ENCODE measurements at places on chromosomes 11 and 22.

- DNase-seq: no peak
Observed at GRCh38 chr11:34525888-34526657, 12.5 kb upstream of the ELF5 start.

GRCh38 chr11:30825723-30826122 is 239.6 kb upstream of the MPPED2 start:
- no peak for DNase-seq

DNA sequence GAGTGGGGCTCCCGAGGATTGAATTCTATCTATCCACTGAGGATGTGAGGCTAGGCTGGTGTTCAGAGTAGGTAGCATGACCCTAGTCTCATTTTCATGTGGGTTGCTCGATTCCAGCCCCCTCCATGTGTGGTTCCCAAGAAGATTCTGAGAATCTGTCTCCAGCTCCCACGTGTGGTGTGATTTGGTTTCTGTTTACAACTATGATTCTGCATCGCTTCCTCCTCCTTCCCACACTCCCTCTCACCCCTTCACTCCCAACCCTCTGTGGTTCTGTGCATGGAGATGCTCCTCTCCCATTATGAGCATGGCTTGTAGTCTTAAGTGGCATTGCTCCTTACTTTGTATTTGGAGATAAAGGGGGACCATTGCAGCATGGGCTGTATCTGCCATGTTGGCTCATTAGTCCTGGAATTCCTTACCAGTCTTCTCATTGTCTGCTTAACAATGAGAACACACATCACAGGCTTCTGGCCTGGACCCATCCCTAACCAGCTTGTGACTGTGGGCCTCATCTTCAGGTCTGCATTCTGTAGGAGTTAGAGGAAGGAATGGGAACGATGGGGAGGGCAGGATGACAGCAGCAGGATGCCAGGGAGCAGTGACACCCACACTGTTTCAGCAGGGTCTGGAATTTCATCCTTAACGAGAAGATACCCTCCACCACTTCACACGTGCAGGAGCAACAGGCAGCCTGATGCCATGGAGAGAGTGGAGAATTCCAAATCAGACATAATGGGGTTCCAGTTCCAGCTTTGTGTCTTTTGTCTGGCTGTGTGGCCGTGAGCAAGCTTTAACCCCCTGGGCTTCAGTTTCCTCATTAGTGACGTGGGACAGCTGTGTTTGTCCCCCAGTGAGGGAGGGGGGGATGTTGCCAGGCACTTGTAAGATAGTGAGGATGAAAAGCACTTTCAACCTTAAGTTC is 86.0 kb downstream of the CCDC81 start:
- DNase-seq: no peak

GRCh38 chr11:117610901-117611300 is 186.1 kb downstream of the DSCAML1 start:
- DNase-seq: no peak

GRCh38 chr11:129374081-129374992 is 1.3 kb upstream of the BARX2 start:
- DNase-seq: no peak

GRCh38 chr11:77636731-77637344 is 756 bp downstream of the CLNS1A start:
- DNase-seq: no peak

GRCh38 chr11:118438314-118438931 is 2.1 kb downstream of the KMT2A start:
- DNase-seq: peak; percentile 52

DNA sequence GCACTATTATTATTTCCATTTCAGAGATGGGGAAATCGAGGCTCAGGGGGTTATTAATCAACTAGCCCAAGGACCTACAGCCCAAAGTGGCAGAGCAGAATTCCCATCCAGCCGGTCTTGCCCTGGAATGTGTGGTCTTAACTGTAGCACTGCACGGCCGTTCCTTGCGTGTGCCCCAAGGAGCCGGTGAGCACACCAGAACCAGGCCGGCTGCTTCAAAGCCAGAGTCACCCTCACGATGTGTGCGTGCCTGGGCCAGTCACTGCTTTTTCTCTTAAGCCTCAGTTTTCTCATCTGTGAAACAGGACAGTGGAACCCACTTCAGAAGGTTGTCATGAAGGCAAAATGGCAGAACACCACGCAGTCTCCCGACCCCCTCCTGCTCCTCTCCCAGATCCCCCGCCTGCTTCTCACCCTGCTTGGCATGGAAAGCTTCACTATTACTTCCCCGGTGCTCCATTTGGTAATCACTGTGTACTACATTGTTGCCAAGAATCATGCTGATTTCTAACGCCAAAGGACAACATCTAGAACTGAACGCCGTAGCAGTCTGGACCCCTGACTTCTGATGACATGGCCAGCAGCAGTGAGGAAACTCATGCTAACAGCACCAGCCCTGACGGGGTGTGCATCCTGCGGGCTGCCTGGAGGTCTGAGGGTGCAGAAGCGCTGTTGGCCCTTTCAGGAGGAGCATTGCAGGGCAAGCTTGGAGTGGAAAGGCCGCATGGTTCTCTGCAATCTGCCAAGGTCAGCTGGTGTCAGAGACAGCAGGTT is 106.8 kb upstream of the B3GAT1 start:
- DNase-seq: no peak

DNA sequence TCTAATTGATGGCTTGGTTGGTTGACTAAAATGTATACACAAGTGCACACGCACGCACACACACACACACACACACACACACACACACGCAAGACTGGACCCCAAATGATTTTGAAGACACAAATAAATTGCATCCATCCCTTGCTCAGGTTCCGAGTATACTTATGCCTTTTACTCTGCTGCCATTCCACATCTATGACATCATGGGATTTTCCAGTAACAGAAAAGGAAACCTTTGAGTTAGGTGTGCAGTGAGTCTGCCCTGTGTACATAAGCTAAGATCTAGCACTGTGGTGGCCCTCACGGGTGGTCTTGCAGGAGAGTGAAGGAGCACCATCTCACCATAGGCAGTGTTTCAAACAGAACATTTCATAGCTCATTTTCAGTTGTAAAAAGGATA is 20.5 kb upstream of the LARGE1 start:
- DNase-seq: no peak

GRCh38 chr11:85810521-85810870 is 445 bp downstream of the SYTL2 start:
- DNase-seq: no peak

- DNase-seq: no peak
Observed at GRCh38 chr11:125401746-125402145, 94.3 kb downstream of the FEZ1 start.

GRCh38 chr11:22879630-22880029 is 19.4 kb upstream of the CCDC179 start:
- DNase-seq: no peak

GRCh38 chr22:28899199-28899853 is 16.0 kb downstream of the ZNRF3 start:
- no peak for DNase-seq

- no peak for DNase-seq
Observed at GRCh38 chr22:23832226-23833016, 6.4 kb downstream of the DERL3 start.

- no peak for DNase-seq
Observed at GRCh38 chr11:45180179-45180847, 33.9 kb downstream of the PRDM11 start.

DNA sequence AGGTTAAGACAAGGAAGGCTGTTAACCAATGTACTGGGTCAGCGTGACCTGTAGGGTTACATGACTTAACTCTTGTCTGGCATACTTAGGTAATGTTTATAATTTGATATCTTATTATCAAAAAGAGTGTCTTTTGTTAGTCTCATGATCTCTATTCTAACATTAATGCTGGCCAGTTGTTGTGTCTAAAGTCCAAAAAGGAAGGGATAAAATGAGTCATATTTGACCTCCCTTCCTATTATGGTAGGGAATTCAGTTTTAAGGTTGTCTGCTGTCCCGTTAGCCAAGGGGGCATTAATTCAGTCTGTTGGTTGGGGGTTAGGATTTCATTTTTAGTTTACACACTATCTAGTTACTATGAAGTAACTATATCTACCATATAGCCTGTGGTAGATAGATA is 364.0 kb downstream of the GRM5 start:
- DNase-seq: no peak

- DNase-seq: no peak
Observed at GRCh38 chr22:48431536-48432315, 1395.9 kb downstream of the BRD1 start.

GRCh38 chr11:44950031-44950624 is 555 bp downstream of the TP53I11 start:
- no peak for DNase-seq

DNA sequence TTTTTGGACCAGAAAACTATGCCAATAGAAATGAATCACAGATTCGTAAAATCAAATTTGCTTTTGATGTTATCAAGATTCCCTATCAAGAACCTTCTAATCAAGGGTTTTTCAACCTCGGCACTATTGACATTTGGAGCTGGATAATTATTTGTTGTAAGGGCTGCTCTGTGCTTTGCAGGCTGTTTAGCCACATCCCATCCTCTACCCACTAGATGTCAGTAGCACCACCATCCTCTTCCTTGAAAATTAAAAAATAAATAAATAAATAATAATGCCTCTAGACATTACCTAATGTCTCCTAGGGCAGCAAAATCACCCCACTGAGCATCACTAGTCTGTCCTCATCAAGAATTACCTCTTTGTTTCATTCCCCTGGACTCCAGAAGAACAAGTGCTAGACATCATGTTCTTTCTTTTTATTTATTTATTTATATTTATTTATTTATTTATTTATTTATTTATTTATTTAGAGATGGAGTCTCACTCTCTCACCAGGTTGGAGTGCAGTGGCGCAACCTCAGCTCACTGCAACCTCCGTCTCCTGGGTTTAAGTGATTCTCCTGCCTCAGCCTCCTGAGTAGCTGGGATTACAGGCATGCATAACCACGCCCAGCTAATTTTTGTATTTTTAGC is 744.7 kb downstream of the KCNA4 start:
- no peak for DNase-seq

DNA sequence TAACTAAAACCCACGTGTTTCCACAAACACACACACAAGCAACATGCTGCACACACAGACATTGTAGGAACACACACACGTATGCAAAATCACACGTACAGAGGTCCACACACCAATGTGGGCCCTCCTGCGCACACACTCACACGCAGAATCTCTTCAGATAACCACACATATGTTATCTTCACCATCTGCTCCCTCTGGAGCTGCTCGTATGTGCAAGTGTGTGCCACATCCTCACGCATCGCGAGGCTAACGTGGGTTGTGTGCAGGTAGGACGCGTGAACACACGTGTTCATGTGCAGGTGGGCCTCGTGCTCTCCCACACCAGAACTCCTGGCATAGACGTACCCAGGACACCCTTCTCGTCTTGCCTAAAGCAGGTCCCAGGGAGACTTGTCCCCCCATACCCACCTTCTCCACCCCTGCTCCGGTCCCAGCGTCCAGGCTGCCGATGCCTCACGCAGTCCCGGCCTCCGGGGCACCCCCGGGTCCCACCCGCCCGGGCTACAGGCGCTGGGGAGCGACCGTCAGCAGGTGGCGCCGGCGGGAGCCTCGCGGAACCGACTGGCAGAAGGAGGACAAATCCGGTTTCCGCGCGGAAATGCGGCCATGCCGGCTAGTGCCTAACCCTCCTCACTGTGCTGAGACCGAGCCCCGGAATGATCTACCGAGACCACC is 10.3 kb upstream of the IGSF9B start:
- DNase-seq: peak; percentile 58

Measured in activated T-helper 2 cell treated with anti-CD3 and anti-CD28 coated beads, Interferon-gamma antibody, Interleukin-2, Interleukin-4, amounts not matched to agents 10 μg/mL and 5 μg/mL and 100 μg/mL, durations not matched to agents 14 hours and 24 hours and 36 hours (primary cell).